LHCN-M2 (cell line): ENCODE measurements at places on chromosomes 1 and 21. TPM values are rescaled to one million over a fixed set of nuclear protein-coding genes. Genes with fewer than 3 reads are reported as not detected.

- no peak for DNase-seq
Observed at GRCh38 chr1:154418923-154419619, 13.9 kb downstream of the IL6R start.

- DNase-seq: peak; percentile 72
Observed at GRCh38 chr1:236064674-236065508, at the start of gene NID1. Gene NID1, minus strand, starts transcription at chr1:236065090. Its CDS starts 11 bp downstream, at chr1:236065079.

Gene CHRNB2
- 0.06 and 0.17 TPM in 2 replicates for total RNA-seq

- no peak for DNase-seq
Observed at GRCh38 chr21:42737951-42738590, 84.7 kb downstream of the PDE9A start.

DNA sequence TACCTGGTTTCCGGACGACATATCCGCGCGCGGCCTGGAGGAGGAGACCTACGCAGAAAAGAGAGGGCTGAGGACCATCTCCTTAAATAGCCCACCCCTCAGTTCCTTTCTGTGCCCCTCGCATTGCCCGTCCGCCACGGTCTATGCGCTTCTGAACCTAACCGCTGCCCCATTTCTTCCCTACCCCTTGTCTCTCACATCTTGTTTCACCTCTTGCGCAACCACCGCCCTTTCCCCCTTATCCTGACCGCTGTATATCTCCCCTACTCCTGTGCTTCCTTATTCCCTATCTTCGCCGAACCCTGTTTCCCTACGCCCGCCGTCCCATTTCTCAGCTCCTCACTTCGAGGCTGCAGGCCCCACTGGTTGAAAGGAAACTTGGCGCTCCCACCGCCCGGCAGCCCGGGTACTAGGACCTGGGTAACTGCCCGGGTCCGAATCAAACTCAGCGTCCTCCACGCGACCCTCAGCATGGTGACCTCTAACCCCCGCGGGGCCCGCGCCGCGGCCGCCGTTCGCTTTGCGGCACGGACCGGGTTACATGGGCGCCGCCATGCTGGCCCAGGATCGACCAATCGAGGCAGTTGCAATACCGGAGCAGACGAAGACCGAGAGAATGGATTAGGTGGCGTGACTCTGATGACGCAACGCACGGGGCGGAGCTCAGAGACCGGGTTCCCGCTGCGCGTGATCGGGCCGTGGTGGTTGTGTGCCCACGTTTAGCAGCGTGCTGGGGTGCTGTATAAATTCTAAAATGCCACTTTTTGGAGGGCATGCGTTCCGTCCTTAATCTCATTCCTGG is at the start of gene MRPS15:
TSS of gene MRPS15 (minus strand) at position 582 of the 802 bp plus-strand sequence. CDS start at position 473, 109 bp downstream.
- peak; percentile 94 for DNase-seq

- DNase-seq: no peak
Observed at GRCh38 chr1:115363171-115363570, 25.1 kb upstream of the NGF start.

Gene FNDC5
- 8.7 and 28.5 TPM in 2 replicates for total RNA-seq

GRCh38 chr1:31855038-31855845 is 39.4 kb upstream of the SPOCD1 start:
- peak; percentile 37 for DNase-seq

Gene LZIC
- total RNA-seq: 32.8 and 36.8 TPM in 2 replicates

Gene LHX8
- not detected in 2 replicates for total RNA-seq

DNA sequence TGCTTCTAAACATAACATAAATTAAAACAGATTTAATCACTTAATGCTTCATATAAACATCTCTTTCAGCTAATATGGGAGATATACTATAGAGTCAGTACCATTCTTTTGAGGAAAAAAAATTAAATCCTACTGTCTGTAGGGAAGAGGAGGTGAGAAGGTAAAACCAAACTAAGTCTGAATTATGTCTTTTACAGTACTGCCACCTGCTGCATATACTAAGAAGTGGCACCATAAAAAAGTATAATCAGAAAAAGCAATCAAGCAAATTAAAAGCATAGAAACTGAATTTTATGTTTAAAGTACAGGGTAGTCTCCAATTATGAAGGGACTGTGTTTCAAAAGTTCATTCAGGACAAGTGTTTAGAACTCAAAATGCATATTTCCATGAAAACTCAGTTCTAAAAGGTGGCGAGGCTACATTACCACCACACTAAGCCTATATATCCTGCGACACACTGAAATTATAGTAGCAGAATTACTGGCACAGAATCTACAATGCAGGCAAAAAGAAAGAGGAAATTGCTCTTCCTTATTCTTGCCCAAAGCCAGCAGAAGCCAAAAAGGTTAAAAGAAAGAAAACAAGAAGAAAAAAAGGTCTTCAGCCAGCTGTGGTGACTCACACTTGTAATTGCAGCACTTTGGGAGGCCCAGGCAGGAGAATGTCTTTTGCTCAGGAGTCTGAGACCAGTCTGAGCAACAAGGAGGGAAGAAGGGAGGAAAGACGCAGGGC is 9.0 kb downstream of the NSL1 start:
- DNase-seq: peak; percentile 45

DNA sequence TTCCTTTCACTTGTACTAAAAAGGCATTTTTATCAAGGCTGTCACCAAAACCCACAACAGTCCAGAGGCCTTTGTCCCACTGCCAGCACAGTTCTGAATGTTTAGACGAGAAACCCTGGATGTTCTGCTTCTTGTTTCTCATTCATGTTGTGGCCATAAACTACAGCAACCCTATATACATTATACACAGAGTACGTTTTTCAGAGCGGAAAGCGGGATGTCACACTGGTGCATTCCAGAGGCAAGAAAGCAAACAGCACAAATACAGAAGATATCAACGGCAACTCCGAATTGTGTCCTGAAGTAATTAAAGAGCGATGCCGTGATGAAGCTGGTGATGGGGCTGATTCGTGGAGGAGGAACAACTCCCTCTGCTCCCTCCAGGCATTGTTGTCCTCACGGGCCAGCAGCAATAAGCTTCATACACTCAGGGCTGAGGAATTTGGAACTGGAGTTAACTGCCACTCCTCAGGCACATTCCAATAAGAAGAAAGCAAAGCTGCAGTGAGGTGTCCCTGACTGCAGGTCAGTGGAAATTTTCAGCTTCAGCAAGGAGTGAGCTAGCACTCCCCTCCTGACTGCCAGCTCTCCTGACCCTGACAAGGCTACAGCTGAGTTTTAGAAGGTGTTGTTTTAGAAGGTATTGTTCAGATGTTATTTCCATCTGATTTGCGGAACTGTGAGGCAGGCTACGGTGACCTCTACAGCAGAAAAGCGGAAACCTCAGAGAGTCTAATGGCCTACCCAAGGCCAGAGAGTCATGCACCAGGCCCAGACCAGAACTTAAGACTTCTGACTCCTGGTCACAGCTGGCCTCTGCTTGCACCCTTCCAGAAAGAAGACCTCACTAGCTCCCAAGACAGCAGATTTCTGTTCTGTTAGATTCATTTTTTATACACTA is 149.0 kb downstream of the TGFBR3 start:
- peak; percentile 69 for DNase-seq

Gene PEX10
- 47.9 and 51.6 TPM in 2 replicates for total RNA-seq

Gene TNFRSF8
- total RNA-seq: 0.19 TPM in 1 of 2 replicates, not detected in the other
